ENCODE measurements at places on chromosomes 13 and 19.

DNA sequence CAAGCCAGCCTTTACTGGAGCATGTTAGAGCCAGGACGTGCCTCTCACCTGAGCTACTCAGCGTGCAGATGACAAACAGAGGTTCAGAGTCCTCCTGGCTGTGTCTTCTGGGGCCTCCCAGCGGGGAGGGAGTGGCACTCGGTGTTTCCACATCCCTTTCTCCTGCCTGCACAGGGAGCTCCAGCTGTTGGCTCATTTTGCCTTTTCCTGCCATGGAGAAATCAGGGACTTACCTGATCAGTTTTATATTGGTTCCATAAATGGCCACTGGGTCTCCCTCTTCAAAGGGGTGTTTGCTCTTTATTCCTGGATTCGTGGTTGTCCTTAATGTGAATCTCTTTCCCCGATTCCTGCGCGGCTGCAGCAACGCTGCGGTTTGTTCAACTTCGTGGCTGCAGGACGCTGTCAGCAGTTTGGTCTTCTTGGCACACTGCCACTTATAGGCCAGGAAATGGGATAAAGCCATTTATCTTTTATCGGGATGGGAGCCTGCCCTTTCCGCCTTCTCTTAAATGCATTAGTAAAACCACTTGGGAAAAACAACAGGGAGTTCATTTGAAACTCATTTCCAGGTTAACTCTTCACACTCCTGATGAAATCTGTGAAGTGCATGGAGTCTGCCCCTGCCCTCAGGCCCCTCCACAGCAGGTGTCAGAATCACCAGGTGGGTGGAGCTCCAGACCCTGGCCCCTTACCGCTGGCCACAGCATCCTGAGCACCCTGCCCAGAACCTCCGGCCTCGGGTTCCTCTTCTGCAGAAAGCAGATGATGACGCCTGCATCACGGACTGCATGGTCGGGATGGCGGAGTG is 39.8 kb upstream of the MCF2L start:
- DNase-seq = peak; percentile 34

DNA sequence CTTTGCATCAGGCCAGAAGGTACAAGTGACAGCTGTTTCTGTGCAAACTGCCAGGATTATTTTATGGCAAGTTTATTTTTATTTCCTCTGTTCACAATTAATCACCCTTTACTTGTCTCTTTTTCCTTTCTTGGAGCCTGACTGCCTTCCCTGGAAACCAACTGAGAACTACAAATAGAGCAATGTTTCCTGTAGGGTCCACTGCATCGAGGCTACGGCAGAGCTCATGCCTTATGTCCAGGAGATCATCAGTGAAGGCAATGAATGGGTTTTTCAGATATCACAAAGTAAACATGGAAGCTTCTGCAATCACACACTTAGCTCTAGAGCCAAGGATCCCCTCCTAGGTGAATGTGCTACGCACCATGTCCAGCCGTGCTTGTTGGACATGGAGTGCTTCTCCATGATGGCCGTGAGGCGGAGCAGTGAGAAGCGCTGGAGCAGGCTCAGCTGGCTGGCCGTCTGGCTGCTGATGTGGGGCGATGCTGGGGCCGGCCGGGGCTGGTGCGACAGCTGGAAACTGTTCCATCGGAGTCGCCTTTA is 110.9 kb downstream of the KL start:
- DNase-seq = no peak

DNA sequence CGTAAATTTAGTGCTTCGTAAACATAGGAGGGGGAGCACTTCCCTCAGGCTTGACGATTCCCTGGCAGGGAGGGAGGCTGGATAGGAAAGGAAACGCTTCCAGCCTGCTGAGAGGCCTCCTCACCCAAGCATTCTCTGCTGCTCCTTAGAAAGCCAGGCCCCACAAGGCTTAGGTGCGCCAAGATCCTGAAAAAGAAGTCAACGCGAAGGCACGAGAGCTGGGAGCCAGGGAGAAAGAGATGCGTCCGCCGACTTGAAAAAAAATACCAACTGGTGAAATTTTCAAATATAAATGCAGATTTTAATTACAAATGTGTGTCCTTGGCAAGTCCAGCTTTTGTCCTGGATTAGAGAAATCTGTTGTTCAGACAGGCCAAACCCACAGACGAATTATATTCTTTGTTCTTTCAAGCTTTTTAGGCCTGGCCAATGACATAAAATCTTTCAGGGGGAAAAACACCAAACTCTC is 64.0 kb downstream of the ALOX5AP start:
- no peak for DNase-seq

GRCh38 chr19:17180997-17181702 is 34.0 kb upstream of the USE1 start:
- no peak for DNase-seq

- no peak for DNase-seq
These were observed 894.3 kb downstream of the EFNB2 start for GRCh38 chr13:105641121-105641520.

GRCh38 chr13:59970847-59971246 is 192.9 kb downstream of the DIAPH3 start:
- DNase-seq = no peak

DNA sequence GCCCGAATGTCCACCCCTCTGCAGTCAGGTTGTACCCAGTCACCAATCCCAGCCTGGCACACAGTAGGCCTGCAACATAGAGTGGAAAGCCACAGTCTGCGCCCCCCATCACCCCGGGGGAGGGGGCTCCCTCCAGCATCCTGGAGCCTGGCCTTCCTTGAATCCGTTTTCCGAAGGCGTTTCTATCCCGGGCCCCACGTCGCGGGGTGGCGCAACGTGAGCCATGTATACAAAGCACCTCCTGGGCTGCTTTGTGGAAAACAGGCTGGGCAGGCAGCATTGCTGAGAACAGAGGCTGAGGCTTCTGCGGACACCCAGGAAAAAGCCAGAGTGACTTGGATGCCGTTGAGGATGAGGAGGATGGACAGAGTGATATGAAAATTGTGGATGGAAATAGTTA is 103.3 kb upstream of the USP29 start:
- no peak for DNase-seq

DNA sequence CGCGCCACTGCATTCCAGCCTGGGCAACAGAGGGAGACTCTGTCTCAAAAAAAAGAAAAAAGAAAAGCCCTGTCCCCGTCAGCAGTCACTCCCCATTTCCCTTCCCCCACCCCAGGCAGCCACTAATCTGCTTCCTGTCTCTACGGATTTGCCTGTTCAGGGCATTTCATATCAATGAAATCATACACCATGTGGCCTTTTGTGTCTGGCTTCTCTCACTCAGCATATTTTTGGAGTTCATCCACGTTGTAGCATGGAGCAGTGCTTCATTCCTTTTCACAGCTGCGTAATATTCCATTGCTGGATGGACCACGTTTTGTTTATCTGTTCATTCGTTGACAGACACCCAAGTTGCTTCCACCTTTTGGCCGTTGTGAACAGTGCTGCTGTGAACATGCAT is 36.1 kb upstream of the KLF2 start:
- DNase-seq = no peak

Measured in AG08395 (cell line).